Astrocyte (in vitro differentiated cells and primary cell): ENCODE measurements at places on chromosomes 3 and 15. TPM values are rescaled to one million over a fixed set of nuclear protein-coding genes. Genes with fewer than 3 reads are reported as not detected.
A peak's percentile ranks its signal among the peaks of the same experiment; 100 is the strongest.

The CTXN2 gene
- not detected in 2 replicates for total RNA-seq

The UPK1B gene
- total RNA-seq = 0.14 TPM in 2 replicates

The CAPN3 gene
- total RNA-seq = 0.38 and 0.57 TPM in 2 replicates

The MITF gene
- total RNA-seq = 6.0 and 6.2 TPM in 2 replicates

The TJP1 gene
- 118 and 137 TPM in 2 replicates for total RNA-seq

The CRABP1 gene
- total RNA-seq = 0.30 TPM in 1 of 2 replicates, not detected in the other

GRCh38 chr3:48130321-48130904 lies 57.8 kb downstream of the CDC25A start:
- H3K36me3 ChIP-seq = no peaks in the 10 kb centered on the region
- peak overlapping the region; percentile 60 for H3K27ac ChIP-seq
- H3K4me1 ChIP-seq = peaks cover 22% of the 10 kb centered on the region
- H3K27me3 ChIP-seq = no peaks in the 10 kb centered on the region

DNA sequence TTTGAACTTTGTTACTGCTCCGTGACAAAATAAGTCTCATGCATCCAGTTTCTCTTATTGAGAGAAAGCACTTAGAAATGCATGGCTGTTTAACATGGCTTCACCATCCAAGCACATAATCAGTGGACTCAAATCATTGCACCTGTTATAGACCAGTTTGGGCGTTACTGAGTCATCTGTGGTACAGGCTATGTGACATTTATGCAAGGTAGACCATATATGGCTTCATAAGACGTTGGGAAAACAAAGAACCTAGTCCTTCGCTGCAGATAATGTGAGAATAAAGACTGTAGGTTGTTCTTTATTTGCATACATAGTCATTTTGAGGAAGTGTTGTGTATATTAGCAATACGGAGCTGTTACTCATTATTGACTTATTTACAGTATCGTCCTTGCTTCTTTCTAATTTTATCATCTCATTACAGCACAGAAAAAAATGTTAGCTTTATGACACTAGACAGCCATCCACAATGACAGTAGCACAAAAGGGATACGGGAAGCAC lies 374.7 kb downstream of the IL5RA start:
- no peaks in the 10 kb centered on the region for H3K27me3 ChIP-seq
- DNase-seq = no peak
- H3K36me3 ChIP-seq = no peaks in the 10 kb centered on the region
- no peak overlapping the region for H3K27ac ChIP-seq

DNA sequence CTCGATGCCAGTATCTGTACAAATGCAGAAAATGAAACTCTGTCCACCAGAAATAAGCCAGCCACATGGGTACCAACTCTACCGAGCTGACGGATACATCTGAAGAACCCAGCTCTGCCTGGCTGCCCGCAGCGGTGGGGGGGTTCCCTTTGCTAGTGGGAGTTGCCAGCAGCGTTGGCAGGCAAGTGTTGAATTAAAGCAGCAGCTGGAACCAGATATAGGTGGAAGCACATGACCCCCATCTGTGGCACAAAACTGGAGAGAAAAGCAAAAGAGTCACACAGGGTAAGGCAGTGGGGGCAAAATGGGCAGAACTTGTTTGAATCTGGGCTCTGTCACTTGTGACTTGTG lies 17.9 kb downstream of the CRYGS start:
- no peaks in the 10 kb centered on the region for H3K4me1 ChIP-seq
- no peak overlapping the region for H3K4me3 ChIP-seq
- no peak overlapping the region for H3K27ac ChIP-seq
- H3K36me3 ChIP-seq = no peaks in the 10 kb centered on the region

DNA sequence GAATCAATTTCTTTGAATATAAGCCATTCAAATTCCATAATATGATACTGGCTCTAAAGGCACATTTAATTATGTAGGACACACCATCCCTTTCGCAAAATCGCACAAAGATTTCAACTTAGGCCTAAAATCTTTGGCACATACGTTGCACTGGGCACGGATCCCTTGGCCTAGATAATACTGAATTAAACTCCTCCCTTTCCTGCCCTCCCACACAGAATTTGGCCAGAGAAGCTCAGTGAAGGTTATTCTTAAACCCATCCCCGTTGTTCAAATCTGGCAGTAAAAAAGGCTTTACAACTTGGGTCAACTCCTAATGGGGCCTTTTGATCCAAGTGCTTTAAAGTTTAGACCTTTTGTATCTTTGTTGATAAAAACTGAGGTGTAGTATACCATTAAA lies 247.2 kb downstream of the PTPRG start:
- H3K27ac ChIP-seq = no peak overlapping the region
- H3K4me1 ChIP-seq = no peaks in the 10 kb centered on the region
- DNase-seq = no peak
- no peak overlapping the region for H3K4me3 ChIP-seq
- H3K27me3 ChIP-seq = no peaks in the 10 kb centered on the region

DNA sequence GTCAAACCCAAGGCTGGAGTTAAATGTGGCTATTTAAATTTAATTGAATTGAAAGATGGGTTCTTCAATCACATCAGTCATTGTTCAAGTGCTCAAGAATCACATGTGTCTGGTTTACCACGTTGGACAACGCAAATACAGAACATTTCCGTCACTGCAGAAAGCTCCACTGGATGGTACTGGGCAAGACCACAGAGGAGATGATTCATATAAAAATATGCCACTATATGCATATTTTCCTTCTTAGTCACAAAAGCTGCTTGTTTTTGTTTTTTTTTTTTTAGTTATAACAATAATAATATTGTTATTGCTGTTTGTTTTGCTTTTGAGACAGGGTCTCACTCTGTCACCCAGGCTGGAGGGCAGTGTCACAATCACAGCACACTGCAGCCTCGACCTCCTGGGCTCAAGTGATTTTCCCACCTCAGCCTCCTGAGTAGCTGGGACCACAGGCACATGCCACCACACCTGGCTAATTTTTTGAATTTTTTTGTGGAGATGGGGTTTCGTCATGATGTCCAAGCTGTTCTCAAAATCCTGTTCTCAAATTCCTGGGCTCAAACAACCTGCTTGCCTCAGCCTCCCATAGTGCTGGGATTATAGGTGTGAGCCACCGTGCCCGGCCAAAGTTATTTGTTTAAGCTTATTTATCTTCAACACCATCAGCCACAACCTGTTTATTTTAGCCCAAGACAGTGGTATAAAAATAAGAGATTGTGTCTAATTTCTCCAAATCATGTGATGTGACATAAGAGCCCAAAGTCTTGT lies 19.4 kb downstream of the RTP3 start:
- H3K4me1 ChIP-seq = peaks cover 14% of the 10 kb centered on the region
- no peak overlapping the region for H3K4me3 ChIP-seq
- H3K27ac ChIP-seq = peak overlapping the region; percentile 79
- DNase-seq = peak; percentile 88
- no peaks in the 10 kb centered on the region for H3K36me3 ChIP-seq
- H3K27me3 ChIP-seq = no peaks in the 10 kb centered on the region

GRCh38 chr15:38535491-38536200 lies 29.0 kb downstream of the RASGRP1 start:
- H3K27me3 ChIP-seq = no peaks in the 10 kb centered on the region
- H3K4me1 ChIP-seq = peaks cover 14% of the 10 kb centered on the region
- H3K36me3 ChIP-seq = no peaks in the 10 kb centered on the region
- no peak overlapping the region for H3K4me3 ChIP-seq
- H3K27ac ChIP-seq = peak overlapping the region; percentile 46
- peak; percentile 47 for DNase-seq

DNA sequence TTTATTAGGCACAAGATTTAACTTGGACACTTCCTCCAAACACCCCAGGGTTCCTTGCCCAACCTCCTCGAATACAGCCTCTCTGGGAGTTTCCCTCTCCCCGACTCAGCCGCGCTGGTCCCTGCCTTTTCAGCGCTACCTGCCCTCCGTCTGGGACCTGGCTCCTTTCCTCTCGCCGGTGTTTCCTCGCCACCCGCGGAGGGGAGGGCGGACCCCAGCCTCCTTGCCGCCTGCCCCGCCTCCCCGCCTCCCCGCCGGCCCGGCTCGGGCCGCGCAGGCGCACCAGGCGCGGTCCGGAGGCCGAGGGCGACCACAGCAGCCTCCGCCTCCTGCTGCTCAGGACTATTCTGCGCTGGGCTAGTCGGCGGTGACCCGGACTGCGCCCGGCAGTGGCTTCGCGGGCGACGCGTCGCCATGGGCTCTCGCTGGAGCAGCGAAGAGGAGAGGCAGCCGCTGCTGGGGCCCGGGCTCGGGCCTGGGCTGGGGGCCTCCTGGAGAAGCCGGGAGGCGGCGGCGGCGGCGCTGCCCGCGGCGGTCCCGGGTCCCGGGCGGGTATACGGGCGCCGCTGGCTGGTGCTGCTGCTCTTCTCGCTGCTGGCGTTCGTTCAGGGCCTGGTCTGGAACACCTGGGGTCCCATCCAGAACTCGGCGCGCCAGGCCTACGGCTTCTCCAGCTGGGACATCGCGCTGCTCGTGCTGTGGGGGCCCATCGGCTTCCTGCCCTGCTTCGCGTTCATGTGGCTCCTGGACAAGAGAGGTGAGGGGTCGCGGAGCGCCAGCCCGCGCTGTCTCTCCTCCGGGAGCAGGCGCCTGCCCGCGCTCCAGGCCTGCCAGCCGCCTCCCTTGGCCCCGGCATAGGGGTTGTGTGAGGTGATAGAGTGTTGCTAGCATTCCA lies at the start of gene SLC49A4:
TSS of gene SLC49A4 (plus strand) at position 291 of the 895 bp plus-strand sequence. CDS start at position 415, 124 bp downstream.
- peaks cover 19% of the 10 kb centered on the region for H3K4me1 ChIP-seq
- peak within 1 kb of the TSS; percentile 94 for H3K27ac ChIP-seq
- DNase-seq = peak; percentile 42
- H3K27me3 ChIP-seq = no peaks in the 10 kb centered on the region
- H3K36me3 ChIP-seq = no peaks in the 10 kb centered on the region
- H3K4me3 ChIP-seq = peak within 1 kb of the TSS; percentile 95

- H3K27ac ChIP-seq = no peak overlapping the region
- peaks cover 9% of the 10 kb centered on the region for H3K36me3 ChIP-seq
- no peaks in the 10 kb centered on the region for H3K4me1 ChIP-seq
- H3K4me3 ChIP-seq = no peak overlapping the region
- no peak for DNase-seq
These were observed 8.9 kb downstream of the SMARCC1 start for GRCh38 chr3:47772788-47773187.
